ENCODE measurements at places on chromosomes 6 and 20. TPM values are rescaled to one million over a fixed set of nuclear protein-coding genes. Genes with fewer than 3 reads are reported as not detected.

Gene RAET1L
- total RNA-seq: 0.10 TPM

Gene TGM3
- 0.10 TPM for total RNA-seq

Gene OR11A1
- total RNA-seq: not detected

Gene KIF3B
- total RNA-seq: 7.0 TPM

Gene TINAG
- not detected for total RNA-seq

Gene GTSF1L
- total RNA-seq: not detected

Gene SYCP2
- 1.8 TPM for total RNA-seq

Gene SUN5
- total RNA-seq: not detected

Gene SAPCD1
- total RNA-seq: 0.63 TPM

Gene COL21A1
- total RNA-seq: not detected

All from mononuclear cell (primary cell).